ENCODE measurements at places on chromosomes 16 and 17. TPM values are rescaled to one million over a fixed set of nuclear protein-coding genes. Genes with fewer than 3 reads are reported as not detected.

DNA sequence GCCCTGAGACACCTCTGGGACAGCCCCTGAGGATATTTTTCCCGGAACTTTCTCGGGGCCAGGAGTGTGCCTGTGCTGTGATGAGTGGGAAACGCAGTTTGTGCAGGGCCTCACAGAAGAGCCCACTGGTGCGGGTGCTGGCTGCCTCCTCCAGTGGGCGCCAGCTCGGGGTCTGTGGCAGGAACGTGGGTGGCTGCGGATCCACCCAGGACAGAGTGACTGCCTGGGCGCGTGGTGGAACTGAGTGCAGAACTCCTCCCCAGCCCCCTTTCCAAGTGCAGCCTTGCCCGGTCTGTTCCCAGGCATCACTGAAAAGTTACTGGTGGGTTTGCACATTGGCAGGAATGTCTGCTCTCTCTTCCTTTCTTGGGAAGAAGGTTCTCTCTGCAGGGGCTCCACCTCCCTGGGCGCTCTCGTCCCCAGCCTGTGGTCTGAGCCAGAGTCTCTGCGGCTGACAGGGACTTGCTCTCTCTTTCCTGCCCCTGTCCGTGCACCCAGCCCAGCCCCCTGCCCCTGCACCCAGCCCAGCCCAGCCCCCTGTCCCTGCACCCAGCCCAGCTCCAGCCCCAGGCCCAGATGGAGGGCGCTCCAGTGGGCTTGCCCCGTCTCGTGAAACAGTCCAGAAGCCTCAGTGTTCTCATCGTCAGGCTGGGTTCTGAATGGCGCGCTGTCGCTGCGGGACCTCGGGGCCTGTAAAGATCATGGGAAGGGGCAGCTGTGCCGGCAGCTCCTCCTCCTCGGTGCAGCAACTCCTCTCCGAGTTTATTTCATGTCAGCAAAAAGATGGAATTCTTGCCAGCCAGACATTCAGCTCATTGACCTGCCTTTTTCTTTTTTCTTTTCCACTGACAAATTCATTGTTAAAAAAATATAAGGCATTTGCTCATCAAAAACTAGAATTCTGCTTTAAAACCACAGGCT lies 117.5 kb downstream of the BANP start:
- DNase-seq, result no peak

Gene PRSS53
- 1.8 TPM for polyA plus RNA-seq

Gene KRT32
- polyA plus RNA-seq, result not detected

GRCh38 chr17:78040440-78041385 lies 82.2 kb downstream of the TNRC6C start:
- peak; percentile 57 for DNase-seq

Gene CORO1A
- 10.4 TPM for polyA plus RNA-seq

Gene SERPINF2
- polyA plus RNA-seq, result 0.99 TPM

Gene ZNF597
- 2.3 TPM for polyA plus RNA-seq
